Astrocyte of the cerebellum (primary cell): ENCODE measurements at places on chromosomes 6 and 20.
A peak's percentile ranks its signal among the peaks of the same experiment; 100 is the strongest.

- DNase-seq = no peak
These were observed 23.4 kb downstream of the MGME1 start for GRCh38 chr20:17992224-17992637.

- DNase-seq = no peak
These were observed 20.1 kb downstream of the KIF16B start for GRCh38 chr20:16553101-16553500.

GRCh38 chr20:24131281-24131680, 142.7 kb upstream of the GGTLC1 start:
- no peak for DNase-seq

GRCh38 chr6:150959166-150959565, 93.7 kb downstream of the MTHFD1L start:
- DNase-seq = no peak

DNA sequence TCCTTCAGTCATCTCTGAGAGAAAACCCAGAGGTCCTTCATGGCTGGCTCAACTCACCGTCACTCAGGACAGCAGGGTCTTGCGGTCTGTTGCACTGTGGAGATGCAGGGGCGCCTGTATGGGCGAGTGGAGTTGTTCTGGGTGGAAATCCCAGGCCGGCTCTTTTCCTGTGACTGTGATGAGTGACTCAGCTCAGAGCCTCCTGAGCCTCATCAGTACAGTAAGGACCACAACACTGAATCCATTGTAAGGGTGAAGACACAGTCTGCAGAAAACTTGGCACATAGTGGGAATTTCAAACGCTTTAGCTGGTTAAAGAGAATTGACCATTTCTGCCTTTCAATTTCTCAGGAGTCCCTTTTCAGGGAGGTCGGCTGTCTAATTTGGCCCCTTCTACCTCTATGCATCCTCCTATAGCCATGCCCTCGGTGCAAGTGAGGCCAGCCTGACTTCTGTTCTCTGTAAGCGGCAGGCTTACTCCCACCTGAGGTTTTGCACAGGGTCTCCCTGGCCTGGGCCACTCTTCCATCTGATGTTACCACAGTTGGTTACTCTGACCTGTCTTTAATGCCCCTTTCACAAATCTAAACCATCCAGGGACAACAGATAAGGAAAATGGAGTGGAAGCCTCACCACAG, 35.5 kb upstream of the TBXT start:
- DNase-seq = no peak

DNA sequence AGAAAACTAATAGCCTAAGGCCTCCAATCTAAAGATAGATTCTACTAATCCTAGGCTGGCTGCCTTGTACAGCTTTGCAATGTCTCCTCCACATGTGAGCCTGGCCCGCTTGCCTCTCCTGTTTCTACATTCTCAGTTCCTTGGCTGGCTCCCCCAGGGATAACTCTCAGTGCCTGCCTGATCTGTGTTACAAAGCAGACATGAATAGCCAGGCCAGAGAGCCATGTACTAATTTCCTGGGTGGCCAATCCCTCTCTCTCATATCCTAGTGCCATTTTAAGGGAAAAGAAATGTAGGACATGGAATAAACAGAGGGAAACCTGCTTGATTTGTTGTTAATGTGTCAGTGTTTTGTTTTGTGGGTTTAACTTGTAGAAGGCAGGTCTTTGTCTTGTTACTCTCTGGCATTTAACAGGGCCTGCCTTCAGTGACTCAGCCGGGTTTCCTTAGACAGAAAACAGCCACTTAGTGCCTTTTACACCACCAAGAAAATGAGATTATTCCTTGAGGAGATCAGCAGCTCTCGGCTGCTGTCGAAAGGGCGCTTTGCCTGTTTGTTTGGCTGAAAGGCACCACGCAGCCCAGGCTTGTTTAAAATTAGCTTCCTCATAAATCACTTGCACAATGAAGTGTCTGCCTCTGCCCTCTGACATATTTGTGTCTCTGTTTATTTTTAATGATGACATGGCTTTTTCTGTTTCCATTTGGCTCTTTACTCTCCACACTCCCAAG, 702.7 kb downstream of the MAFB start:
- peak; percentile 5 for DNase-seq

- no peak for DNase-seq
These were observed 170.8 kb downstream of the BCAS1 start for GRCh38 chr20:53899351-53900167.

GRCh38 chr6:119278625-119279024, 70.9 kb downstream of the MAN1A1 start:
- no peak for DNase-seq

DNA sequence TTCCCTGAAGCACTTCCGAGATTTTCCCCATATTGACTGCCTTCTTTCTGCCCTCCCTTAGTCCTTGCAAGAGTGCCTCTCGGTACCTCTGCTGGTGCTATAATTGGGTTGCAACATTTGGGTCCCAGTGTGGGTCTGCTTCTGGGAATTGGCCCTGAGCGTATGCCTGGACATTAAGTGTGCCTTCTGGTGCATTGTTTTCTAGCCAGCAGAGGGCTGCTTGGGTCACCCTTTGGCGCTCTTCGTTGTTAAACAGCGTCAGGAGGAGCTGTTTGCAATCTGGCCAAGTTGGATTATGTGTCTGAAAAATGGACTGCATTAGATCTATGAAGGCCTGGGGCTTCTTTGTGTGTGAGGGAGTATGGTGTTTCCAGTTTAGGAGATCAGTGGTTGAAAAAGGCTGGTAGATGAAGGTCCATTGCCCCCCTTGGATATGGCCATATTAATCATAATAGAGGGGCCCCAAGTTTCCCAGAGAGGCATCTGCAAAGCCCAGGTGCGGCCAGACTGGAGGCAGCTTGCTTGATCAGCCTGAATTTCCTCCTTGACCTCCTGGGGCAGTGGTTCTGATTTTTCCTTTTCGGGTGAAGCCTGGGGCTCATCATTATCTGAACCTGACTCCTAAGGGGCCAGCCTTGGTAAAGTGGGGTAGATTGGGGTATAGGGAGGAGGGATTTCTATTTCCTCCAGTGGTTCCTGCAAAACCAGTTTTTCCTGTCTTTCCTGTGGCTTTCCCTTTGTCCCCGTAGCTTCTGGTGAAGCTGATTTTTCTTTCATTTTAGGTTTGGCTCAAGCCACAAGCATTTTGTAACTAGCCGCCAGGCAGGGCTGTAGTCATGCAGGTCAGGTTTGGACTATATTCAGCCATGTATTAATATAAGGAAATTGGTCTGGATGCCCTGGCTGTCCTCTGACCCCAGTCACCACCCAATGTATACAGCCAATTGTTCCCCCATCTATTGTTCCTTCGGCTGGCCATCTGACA, 85.4 kb upstream of the GPR6 start:
- DNase-seq = no peak

GRCh38 chr20:56630086-56630493, 984 bp downstream of the TFAP2C start:
- peak; percentile 68 for DNase-seq

DNA sequence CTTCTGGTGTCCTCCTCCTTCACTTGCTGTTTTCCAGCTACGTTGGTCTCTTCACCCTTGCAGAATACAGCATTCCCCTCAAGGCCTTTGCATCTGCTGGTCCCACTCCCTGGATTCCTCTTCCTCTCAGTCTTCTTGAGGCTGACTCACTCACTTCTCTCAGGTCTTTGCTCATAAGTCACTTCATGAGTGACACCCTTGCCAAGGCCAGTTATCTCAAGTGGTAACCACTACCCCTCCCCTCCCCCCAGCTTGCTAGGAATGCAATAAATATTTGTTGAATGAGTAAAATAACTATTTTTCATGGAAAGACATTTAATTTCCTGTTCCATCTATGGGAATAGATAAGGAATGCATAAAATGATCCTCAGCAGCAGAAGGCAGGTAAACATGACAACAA, 131.7 kb downstream of the PLCB4 start:
- DNase-seq = no peak

GRCh38 chr6:115767931-115768330, 292.8 kb downstream of the FRK start:
- no peak for DNase-seq

- peak; percentile 37 for DNase-seq
These were observed 36.4 kb upstream of the GCLC start for GRCh38 chr6:53581173-53581773.

- no peak for DNase-seq
These were observed 27.1 kb upstream of the ELOVL5 start for GRCh38 chr6:53375847-53376246.

- peak; percentile 27 for DNase-seq
These were observed 20.7 kb upstream of the ASIP start for GRCh38 chr20:34220561-34220960.

GRCh38 chr6:88360203-88360797, 194.2 kb upstream of the CNR1 start:
- peak; percentile 76 for DNase-seq
